ENCODE measurements at places on chromosomes 1 and 21.
A peak's percentile ranks its signal among the peaks of the same experiment; 100 is the strongest.

DNA sequence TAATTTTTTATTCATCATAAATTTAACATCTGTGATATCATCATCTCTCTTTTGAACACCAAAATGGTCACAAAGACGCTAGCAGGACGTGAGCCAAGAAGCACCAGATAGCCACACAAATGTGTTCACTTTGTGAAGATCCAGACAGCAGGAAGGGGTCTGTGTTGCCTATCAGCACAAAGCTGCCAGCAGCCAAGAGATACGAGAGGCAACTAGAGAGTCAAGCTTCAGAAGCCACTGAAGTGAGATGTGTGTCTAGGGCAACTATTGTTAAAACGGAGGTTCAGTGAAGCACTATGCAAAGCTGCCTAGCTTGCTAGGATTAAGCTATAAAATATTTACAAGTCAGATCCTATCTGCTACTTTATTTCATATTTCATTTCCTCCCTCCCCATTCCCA, 45.3 kb downstream of the NDC1 start:
- no peak for DNase-seq

DNA sequence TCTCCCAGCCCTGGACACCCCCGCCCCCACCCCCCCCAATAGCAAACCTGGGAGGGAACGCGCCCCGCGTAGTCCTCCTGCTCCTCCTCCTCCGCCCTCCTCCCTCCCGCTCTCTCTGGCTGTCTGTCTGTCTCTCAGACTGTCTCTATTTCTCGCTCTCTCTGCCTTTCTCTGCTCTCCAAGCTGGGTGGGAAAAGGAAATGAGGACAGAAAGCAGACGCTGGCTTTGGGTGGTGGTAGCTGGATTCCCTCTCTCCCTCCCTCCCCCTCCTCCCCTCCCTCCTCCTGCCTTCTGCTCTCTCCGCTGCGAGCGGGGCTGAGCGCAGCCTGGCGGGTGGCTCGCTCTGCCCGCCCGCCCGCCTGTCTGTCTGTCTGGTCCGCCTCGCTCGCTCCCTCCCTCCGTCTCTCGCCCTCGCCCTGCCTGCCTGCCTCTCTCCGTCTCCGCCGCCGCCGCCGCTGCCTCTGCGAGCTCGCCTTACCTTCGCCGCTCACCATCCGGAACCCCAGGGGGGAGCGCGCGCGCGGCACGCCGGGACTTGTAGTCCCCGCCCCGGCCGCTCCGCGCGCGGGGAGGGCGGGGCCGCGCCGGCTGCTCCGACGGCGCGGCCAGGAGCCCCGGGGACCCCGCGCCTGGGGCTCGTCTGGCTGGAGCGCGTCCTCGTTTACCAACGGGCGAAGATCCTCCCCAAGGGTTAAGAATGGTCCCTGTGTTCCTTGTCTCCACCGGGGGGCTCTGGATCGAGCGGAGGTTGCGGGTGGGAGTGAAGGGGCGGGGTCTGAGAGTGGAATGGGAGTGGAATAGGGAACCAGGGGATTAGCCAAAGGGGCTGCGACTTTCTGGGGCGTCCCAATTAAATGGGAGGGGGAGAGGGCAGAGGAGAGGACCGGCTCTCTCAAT, at the start of gene AHDC1:
AHDC1 (minus strand) TSS at position 464 of the 898 bp plus-strand sequence. CDS start 52,029 bp downstream, outside the sequence.
- peak; percentile 93 for DNase-seq

GRCh38 chr1:3922851-3923250, 22.8 kb upstream of the C1orf174 start:
- no peak for DNase-seq

GRCh38 chr1:65332821-65333220, 23.5 kb downstream of the DNAJC6 start:
- DNase-seq = no peak

- DNase-seq = no peak
These were observed 2.2 kb upstream of the NEK2 start for GRCh38 chr1:211677659-211678058.

- peak; percentile 40 for DNase-seq
These were observed 7.0 kb upstream of the ID3 start for GRCh38 chr1:23566304-23566703.

DNA sequence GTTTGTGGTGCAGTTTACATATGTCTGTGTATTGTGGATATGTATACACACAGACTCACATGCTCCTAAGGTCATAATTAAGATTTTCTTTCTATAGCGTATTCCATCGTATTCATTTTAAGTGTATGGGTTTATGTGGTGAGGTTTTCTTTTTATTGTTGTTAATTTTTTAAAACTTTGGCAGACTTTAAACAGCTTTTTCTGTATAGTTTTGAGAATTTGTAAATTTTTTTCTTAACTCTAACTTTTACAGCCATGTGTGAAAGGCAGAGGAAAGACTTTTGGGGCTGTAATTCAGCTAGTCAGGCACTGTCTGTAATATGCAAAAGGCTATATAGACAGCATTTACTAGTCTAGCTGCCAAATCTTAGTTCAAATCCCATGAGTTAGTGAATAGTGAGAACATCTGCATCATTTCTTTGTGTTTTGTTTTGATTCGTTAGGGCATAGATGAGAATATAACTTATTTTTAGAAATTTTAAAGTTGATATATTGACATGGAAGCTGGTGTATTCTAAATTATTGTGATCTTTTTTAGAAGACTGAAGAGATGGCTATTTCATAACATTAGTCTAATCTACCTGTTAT, 2.3 kb downstream of the MAGI3 start:
- DNase-seq = no peak

GRCh38 chr1:112522621-112523020, 13.9 kb downstream of the WNT2B start:
- no peak for DNase-seq

GRCh38 chr1:99504287-99504686, 141.6 kb upstream of the PALMD start:
- DNase-seq = no peak

DNA sequence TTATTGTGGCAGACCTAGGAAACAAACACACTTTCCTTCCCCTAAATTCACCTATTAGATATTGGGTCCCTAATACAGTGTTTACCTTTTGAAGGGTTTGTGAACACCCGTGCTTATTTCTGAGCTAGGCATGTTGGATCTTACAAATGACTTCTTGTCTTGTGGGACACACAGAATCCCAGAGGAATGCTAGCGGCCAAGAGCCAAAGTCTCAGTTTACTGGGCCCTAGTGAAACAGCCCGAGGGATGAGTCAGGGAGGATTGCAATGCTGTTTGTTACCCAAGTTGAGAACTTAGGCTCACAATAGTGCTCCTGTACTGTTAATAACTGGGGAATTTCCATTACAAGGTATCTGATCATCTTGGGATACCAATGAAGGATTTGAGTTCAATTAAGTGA, 100.1 kb upstream of the AKT3 start:
- no peak for DNase-seq

DNA sequence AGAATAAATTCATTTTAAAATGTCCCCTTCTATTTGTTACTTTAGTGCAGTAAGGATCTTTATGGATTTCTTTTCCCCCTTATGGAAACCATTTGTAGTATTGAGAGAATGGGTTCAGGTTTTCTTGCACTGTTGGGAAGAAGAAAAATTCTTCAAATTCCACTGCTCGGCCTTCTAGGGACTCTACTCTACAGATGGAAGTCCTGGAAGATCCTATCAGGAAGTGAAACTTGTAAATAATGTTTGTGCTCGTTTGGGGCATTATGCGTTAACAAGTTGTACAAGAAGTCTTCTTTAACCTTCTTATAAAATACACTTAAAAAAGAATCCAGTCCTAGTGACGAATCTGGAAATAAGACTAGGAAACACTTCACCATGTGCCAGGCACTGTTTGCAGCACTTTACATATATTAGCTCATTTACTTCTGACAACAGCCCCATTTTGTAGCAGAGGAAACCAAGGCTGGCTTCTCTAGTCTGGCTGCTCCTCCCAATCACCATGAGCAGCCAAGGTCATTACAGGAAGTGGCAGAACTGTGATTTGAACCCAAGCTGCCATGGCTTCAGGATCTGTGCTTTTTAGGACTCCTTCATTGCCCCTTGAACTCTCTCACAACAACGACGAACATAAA, 11.8 kb downstream of the LRRC8D start:
- DNase-seq = peak; percentile 8

GRCh38 chr1:206687915-206688442, 3.3 kb downstream of the MAPKAPK2 start:
- DNase-seq = peak; percentile 46

- DNase-seq = no peak
These were observed 2.8 kb upstream of the H6PD start for GRCh38 chr1:9231648-9232332.

- DNase-seq = no peak
These were observed 64.5 kb upstream of the FAM3B start for GRCh38 chr21:41251961-41252642.

GRCh38 chr1:72009173-72010093, 272.9 kb downstream of the NEGR1 start:
- no peak for DNase-seq

- no peak for DNase-seq
These were observed 75.3 kb upstream of the LYST start for GRCh38 chr1:235941876-235942624.

- no peak for DNase-seq
These were observed 16.8 kb downstream of the PLA2G5 start for GRCh38 chr1:20086800-20087199.

DNA sequence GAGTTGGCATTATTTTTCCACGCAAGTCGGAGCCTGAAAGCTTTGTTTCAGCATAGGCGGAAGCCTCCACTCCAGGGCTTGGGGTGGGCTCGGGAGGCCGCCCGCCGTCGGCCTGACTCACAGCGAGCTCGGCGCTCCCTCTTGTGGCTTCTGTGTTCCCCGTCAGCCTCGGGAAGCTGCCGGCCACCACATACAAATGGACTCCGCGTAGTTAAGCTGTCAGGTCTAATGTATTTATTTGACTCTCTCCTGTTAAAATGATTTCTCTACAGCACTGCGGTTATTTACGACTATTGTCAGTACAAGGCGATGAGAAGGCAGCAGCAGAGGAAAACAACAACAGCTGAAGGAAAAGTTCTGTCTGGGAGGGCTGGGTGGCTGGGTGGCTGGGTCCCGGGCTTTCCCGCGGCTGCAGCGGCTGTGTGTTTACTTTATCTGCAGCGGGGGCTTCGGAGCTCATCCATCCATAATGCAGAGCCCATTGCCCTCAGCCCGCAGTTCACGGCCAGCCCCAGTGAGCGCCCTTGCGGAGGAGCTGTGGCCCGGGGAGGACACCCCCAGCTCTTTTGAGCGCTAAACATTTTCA, 375.7 kb upstream of the CAMK1G start:
- DNase-seq = peak; percentile 81

DNA sequence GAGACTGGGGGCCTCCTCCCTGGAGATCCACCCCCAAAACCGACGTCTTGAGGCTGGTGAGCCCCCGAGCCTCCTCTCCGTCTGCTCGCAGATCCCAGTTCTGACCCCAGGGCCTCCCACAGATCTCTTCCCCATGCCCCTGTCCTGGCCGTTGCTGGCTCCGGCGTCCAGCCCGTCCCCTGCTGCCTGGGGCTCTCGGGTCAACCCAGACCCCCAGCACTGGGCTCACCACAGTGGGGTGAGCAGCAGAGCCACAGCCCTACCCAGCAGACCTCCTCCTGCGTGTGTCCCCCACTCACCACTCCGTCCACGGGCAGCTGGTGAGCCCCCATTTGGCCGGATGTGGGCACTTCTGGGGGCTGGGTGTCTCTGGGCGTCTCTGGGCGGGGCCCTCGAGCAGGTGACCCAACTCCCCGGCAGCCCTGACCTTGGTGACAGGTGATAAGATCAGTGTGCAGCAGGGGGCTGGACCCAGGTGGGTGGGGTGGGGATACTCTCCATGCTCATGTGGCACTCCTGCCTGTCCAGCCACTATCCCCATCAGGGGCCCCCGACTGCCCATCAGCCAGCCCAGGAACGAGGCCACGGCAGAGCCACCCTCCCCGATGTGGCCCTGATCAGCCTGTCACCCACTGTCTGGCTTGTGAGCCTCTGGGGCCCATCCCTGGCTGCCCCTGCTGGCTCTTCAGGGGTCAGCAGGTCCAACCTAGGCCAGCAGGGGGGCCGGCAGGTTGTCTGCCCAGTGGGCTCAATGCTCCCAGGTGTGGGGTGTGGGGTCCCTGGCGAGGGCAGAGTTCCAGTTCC, 709 bp downstream of the TNFRSF14 start:
- no peak for DNase-seq

Data from dermis blood vessel endothelial cell (primary cell).